ENCODE measurements at places on chromosomes 7 and 10.

- no peak for DNase-seq
Observed at GRCh38 chr10:106973288-106973687, 191.2 kb downstream of the SORCS1 start.

DNA sequence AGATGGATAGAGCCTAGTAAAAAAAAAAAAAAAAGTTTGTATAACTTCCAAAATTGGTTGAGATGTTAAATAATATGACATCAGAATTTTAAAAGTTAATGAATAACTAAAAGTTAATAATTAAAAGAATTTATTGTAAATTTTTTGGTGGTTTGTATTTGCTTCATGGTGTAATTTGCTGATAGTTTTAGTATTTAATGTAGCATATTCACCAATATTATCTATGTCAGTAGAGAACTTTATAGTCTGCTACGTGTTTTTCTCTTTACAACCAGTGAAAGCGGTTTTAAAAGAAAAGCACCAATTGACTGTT, 51.8 kb upstream of the STEAP4 start:
- DNase-seq, result no peak

DNA sequence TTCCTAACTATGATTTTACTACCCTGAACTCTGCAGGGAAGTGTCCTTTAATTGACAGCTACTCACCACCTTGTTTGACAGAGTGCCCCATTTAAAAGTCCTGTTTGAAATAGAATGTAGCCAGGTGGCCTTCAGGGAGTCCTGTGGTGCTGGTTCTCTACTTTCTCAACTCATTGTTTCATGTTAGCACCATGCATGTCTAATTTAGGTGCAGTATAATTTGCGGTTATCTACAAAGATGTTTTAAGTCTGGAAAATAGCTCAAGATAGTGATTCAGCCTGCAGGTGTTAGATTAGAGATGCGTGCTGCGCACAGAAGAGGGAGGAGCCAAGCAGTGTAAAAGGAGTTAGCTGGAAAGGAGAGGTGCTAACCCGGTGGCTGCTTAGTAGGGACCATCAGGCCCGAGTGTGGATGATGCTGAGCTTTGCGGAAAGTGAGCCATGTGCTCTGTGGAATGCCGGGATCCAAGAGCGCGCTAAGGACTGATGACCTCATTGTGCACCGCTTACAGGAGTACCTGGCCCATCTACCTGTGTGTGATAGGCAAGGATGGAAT, 1.2 kb downstream of the CCM2 start:
- DNase-seq, result peak; percentile 56

DNA sequence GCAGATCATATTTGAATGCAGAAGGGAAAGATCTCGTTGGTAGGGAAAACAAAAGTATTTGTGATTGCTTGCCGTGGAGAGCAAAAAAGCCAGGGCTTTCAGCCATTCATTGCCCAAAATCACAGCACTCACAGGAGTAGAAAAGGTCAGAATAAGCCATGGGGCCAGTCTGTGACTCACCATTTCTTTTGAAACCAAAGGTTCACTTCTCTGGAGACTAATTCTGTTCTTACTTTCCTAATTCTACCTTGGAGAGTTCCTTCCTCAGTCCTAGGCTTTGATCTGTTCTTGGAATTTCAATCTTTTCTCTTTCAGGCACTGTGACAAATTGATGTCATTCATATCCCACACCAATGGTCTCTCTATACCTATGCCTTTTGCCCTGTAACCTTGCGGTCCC, 54.1 kb upstream of the FAM180A start:
- DNase-seq, result no peak

DNA sequence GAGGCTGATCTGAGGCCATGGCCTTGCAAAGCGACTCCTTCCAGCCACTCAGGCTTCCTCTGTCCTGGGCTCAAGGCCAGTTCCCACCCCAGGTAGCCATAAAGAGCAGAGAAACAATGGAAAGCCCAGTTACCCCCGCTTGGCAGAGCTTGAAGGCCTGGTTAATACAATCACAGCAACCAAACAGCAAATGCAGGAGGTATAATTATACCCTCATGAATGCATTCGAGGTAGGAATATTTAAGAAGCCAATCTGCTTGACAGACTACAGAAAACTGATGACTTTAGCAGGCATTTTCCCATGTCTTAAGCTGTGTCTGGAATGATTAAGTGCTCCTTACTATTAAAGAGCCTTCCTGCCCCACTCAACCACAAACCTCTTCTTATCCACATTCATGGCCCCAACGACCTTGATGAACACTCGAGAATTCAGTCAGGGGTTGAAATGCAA, 114.1 kb upstream of the MACROH2A2 start:
- no peak for DNase-seq

DNA sequence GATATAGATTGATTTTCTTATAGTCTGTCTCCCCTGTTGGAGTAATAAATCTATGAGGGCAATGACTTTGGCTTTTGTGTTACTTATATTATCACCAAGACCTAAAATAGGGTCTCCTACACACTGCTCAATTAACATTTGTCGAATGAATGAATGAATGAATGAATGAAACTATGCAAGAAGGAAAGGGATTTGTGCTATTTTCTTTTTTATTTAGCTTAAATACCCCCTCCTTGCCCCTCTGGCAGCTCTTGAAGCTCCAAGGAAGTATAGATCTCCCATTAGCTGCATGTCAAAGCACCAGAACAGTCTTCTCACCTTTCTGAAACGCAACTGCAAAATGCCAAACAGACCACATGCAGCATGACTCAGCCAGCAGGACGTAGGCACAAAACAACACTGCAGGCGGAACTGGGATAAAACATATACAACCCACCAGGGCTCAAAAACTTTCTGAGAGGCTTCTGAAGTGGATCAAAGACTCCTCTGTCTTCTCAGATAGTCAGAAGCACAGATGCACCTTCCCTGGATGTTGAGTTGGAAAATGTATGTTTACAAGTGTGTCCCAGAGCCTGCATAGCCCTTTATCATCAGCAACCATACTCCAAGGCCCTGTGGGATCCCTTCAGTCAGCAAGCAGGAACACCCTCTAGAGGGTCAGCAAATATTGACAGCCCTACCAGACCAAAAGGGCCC, 187.8 kb downstream of the NPSR1 start:
- no peak for DNase-seq

DNA sequence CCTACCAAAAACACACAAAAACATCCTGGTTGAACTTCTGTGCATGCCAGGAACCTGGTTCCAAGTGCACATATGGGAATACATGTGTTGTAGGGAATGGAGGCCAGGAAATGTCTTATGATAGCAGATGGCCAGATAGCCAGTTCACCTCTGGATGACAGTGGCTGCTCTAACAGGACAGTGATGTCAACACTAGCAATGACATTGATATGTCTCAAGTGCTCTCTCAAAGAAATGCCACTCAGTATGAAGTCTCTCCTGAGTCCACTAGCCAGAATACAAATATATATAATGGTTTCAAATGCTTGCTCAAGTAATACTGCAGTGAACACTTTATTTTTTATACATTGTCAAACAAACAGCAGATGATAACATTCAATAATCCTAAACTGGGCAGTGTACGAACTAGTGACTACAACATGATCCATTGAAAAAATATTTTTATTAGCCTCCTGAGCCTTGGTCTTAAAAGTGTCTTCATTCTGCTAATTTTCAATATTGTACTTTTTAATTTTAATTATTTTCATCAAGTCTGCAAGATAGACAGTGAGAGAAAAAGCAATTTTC, 26.0 kb upstream of the PCDH15 start:
- no peak for DNase-seq

- no peak for DNase-seq
Observed at GRCh38 chr7:155878250-155878649, 66.0 kb upstream of the SHH start.

DNA sequence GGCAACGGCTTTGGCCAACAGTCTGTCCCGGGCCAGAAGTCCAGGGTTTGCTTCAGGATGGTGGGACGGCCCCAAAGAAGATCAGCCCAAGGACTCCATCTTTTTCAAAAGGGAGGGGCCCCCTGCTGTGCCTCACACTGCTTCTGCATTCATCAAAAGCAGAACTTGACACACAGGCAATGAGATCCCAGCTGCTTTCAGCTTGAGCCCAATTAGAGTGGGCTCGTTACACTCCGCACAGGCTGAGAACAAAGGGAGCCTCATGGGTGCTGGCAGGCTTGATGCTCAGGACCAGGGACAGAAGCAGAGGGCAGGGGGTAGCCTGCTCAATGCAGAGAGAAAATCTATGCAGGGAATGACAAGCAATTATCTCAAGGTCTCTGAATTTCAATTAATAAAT, 45.5 kb downstream of the VOPP1 start:
- DNase-seq, result no peak

DNA sequence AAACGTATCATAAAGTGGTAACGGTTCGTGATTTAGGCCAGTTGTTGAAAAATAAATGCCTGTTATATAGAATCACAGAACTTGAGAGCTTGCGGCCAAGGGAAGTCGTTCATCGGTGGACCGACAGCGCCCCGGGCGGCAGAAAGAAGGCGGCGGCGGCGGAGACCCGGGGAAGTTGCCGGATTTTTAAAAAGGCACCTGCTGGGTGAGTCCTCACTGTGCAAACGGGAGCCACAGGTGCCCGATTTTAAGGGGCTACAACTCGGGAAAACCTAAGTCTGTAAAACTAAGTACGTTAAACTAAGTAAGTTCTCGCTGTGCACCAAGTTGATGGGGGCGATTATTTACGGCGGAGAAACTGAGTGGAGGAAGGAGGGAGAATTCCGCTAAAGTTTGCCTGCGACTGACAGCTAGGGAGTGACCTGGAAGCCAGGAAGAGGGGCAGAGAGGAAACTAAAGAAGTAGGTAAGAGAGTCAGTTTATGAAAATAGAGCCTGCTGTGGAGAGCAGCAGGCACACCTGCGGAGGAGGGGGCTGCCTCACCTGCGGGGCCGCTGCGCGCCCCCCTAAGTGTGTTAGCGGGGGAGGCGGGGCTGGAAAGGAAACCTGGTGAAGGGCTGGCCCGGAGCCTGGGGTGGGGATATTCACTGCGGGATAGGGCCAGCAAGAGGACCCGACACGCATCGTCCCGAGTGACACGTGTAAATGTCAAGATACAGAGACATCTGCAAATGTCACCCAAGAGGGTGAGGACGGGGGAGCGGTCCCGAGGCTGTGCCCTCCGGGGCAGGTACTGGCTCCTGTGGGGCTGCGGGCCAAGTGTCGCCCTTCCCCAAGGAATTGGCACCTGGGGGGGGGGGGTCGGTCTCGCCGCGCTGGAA, 996 bp downstream of the ADAM12 start:
- DNase-seq, result peak; percentile 27
